ENCODE measurements at places on chromosomes 7 and 10.

DNA sequence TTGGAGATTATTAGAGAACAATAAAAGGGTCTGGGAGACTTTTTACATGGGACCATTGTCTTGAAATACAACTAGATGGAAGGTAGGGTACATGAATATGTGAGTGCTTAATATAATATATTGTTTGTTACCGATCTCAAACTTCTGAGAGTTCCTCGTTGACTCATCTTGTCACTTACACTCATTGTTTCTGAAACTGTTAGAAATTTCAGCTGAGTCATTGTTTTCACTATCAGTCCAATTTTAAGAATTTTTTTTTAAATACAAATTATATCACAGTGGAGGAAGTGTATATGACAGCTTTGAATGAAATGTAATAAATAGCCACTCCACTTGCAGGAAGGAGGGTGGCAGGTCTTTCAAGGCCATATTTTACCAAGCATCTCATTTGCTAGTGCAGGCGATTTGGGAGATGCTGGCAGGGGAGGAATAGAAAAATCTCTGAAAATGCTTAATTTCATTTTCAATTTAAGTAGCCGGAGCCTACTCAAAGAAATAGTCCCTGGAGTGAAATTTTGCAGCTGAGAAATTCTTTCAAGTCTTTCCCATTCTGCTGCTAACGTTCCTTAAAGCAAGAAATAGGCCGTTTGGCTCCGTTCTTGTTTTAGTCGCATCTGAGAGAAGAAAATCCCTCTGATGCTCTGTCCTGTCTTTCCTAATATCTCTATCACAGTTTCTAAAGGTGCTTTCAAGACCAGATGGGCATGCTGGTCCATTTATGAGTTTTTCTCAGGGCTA, 1404.2 kb upstream of the CELF2 start:
- DNase-seq, result no peak

GRCh38 chr7:139915268-139915863, 86.3 kb downstream of the TBXAS1 start:
- no peak for DNase-seq

DNA sequence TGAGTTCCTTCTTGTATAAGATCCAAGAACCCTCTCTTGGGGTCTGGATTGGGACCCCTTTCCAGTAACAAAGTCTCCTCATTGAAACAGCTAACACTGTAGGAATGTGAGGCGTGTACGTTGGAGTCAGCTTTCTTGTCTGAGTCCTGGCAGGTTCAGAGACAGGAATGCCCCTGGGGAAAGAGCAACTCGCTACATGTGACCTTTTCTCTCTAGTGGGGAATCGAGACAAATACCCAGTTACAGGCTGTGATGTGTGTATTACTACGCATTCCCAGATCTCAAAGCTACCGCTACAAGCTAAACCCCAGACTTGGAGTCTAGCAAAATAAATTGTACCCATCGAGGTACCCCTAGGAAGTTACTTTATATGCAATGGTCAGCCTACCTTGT, 85.6 kb upstream of the FRMD4A start:
- no peak for DNase-seq

- no peak for DNase-seq
Observed at GRCh38 chr10:71660313-71660712, 59.3 kb downstream of the C10orf105 start.

DNA sequence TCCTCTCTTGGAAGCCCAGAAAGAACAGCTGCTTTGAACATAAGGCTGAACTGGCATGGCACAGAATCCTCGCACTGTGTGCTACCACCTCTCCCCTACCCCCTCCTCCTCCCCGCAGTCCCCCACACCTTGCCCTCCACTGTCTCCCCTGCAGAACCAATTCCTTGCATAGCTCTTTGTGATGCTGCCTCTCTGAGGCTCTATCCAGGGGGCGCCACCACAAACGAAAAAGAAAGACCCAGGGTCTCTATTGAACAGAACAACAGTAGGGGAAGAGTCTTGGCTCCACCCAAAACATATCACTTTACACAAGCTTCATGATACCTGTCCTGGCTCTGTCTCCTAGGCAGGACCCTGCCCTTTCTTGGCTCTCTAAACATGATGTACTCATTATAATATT, 26.2 kb upstream of the EBLN1 start:
- DNase-seq, result no peak

All from activated T-helper 1 cell treated with anti-CD3 and anti-CD28 coated beads, Interleukin-2, amount 50 U/mL, for 16 hours (primary cell).